ENCODE measurements at places on chromosomes 6 and 20.

GRCh38 chr6:114064862-114065261 lies 93.9 kb upstream of the HDAC2 start:
- DNase-seq, result no peak

DNA sequence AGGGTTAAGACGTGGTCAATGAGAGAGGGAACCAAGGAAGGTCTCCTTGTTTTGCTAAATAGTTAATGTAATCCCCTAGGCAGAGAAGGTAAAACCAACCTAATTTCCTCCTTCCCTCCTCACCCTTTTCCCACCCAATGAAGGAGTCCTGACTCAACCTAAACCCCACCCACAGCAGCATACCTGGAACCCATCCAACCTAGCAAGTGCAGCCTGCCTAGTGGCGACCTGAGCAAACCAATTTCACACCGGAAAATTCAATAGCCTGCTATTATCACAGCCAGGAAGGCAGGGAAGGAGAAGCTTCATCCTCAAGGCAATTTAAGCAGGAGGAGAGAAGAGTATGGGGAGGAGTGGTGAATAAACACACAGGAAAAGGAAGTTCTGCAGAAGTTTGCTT lies 46.9 kb downstream of the OSTM1 start:
- no peak for DNase-seq

- DNase-seq, result no peak
Measured at GRCh38 chr20:38084425-38084951, 50.9 kb downstream of the RPRD1B start.

GRCh38 chr20:8740265-8740664 lies 328.6 kb upstream of the PLCB4 start:
- no peak for DNase-seq

GRCh38 chr20:1263853-1264252 lies 2.2 kb upstream of the SNPH start:
- DNase-seq, result no peak

All from cortex of kidney (tissue), 1 donor.